ENCODE measurements at places on chromosomes 2 and 18.

GRCh38 chr2:184677171-184677570, 78.8 kb downstream of the ZNF804A start:
- DNase-seq: no peak

DNA sequence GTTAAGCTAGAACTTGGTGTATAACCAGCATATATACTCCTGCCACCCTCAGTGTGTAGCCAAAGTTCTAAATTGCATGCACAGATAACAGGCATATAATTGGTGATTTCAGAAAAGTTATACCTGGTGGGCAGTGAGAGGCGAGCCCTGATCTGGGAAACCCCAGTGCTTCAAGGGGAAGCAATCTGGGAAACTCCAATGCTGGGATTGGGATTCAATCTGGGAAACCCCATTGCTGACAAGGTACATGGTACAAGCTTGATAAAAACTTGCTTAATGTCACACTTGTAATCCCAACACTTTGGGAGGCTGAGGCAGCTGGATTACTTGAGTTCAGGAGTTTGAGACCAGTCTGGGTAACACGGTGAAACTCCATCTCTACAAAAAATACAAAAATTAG, 147.6 kb downstream of the NEDD4L start:
- no peak for DNase-seq

- DNase-seq: no peak
Measured at GRCh38 chr2:31735716-31736115, 155.0 kb upstream of the SRD5A2 start.

- peak; percentile 60 for DNase-seq
Measured at GRCh38 chr2:181953881-181954537, 31.6 kb upstream of the PPP1R1C start.

GRCh38 chr2:9247177-9247576, 40.6 kb downstream of the ASAP2 start:
- no peak for DNase-seq

GRCh38 chr2:17813742-17814473, 2.4 kb upstream of the MSGN1 start:
- no peak for DNase-seq

DNA sequence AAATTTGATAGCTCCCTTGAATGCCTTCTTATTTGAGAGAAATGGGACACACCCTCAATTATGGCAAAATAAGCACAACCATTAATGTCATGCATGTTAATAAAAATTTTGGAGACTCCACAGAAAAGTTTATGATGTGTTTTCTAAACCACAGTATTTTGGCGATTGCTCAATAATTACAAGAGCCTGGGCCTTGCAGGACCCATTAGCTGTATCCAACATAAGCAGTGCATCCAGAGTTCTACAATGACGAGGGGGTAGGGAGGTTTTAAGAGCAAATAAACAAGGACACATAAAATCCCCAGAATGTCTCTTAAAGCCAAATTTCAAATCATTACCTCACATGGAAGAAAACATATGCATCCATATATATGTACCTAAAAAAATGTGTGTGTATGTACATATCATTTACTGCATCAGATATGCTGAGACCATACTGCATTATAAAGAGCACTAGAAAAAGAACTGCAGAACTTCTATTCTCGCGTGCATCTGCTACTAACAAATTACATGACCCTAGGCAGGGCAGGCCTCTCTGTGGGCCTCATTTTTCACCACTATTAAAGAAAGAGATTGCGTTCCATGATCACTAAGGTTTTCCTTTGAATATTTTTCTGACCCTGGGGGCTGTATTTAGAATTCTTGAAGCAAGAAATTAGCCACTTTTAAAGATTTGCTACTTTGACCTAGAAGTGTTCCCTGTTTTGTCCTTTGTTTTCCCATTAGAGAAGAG, 38.0 kb downstream of the CMPK2 start:
- DNase-seq: no peak

DNA sequence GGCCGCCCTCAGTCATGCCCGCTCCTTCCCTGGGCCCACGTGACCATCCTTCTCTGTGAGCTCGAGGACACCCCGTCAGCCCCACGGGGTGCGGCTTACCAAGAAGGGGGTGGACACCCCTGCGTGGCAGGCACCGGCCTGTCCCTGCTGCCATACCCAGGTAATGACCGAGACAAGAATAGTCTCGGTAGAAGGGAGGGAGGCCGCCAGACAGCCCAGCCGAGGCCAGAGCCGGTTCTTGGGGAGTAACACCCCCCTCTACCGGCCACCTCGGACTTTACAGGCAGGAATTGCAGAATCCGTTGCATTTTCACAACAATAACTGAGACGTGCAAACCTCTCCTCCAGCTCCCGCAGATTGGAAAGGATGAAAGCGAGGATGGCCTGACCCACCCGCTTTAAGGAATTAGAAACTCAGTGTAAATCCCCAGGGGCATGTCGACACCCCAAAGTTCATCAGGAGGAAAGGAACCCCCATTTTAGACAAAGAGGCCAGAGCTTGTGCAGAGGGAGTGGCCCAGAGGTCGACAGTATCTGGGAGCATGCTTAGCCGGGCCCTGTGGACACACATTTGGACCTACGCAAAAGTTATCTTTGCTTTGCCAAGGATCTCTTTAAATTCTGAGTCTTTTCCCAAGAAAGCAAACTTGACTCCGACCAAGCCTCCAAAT, 60.1 kb upstream of the GLI2 start:
- DNase-seq: peak; percentile 19

DNA sequence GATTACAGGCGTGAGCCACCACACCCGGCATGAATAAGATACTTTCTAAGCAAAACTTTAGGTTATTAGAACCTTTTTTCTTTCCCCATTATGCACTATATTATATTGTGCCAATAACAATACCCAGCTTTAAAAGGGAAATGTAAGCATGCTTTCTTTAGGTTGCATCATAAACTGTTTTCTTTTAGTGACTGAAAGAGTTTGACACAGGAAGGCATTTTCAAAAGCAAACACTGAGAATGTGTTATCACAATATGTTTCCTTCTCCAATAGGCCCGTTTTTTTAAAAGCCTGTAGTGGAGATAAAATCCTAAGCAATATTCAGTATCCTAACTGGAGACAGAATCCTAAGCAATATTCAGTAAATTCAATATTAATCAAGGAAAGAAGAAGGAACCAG, 16.7 kb upstream of the EPB41L5 start:
- no peak for DNase-seq

DNA sequence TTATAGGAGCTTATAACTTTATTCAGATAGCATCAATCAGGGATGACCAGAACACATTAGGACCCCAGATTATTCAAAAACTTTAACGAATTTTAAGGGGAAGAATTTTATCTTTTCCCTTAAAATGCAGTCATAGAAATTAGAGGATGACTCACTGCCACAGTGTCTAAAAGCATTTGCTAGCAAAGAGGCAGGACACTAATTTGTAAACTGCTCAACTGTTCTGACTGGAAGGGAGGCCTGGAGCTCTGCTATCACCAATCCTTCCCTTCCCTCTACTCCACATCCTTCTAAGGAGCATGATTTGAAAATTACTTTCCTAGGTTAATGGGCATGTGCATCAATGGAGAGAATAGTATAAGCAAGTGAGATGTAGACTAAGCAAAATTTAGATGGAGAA, 40.5 kb downstream of the PREPL start:
- no peak for DNase-seq

- DNase-seq: no peak
Measured at GRCh38 chr18:67730886-67731285, 214.4 kb upstream of the DSEL start.

DNA sequence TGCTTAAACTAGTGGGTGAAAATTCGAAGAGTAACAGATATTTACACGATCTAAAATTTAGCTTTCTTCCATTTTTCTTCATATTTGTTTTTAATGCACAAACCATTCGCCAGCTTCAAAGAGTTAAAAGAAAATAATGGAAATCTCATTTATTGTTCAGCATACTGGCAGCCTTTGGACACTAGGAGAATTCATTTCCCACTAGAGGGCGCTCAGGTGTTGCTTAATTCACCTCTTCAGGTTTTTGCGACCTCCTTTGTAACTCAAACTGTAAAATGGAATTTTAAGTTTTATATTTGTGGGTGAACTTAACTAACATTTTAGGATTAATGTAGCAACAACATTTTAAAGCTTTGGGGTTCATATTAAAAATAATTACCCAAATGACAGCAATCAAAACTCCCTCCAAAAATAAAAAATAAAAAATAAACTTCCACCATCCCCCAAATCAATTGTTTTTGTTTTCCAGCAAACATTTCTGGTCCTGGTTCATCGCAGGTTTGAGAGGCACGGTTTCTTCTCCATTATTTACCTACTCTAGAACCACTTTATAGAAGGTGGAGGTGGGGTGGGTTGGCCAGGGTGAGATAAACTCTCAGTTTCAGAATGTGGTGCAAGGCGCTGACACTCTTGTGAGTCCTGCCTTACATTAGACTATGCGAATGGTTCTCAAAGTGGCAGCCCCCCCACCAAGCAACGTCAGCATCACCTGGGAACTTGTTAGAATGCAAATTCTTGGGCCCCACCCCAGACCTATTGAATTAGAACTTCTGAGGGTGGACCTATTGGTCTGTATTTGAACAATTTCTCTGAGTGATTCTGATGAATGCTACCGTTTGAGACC, 24.7 kb upstream of the PNPT1 start:
- DNase-seq: peak; percentile 47

- DNase-seq: no peak
Measured at GRCh38 chr2:230161184-230161583, 58.6 kb downstream of the SP110 start.

- peak; percentile 25 for DNase-seq
Measured at GRCh38 chr2:147631294-147631693, 213.5 kb upstream of the ACVR2A start.

- DNase-seq: no peak
Measured at GRCh38 chr2:181371195-181371594, 86.0 kb upstream of the ITGA4 start.

GRCh38 chr2:157264099-157264498, 6.6 kb downstream of the GALNT5 start:
- no peak for DNase-seq

GRCh38 chr2:238097201-238097987, 2.7 kb upstream of the ESPNL start:
- DNase-seq: no peak

GRCh38 chr2:8619071-8619470, 62.8 kb upstream of the ID2 start:
- no peak for DNase-seq

DNA sequence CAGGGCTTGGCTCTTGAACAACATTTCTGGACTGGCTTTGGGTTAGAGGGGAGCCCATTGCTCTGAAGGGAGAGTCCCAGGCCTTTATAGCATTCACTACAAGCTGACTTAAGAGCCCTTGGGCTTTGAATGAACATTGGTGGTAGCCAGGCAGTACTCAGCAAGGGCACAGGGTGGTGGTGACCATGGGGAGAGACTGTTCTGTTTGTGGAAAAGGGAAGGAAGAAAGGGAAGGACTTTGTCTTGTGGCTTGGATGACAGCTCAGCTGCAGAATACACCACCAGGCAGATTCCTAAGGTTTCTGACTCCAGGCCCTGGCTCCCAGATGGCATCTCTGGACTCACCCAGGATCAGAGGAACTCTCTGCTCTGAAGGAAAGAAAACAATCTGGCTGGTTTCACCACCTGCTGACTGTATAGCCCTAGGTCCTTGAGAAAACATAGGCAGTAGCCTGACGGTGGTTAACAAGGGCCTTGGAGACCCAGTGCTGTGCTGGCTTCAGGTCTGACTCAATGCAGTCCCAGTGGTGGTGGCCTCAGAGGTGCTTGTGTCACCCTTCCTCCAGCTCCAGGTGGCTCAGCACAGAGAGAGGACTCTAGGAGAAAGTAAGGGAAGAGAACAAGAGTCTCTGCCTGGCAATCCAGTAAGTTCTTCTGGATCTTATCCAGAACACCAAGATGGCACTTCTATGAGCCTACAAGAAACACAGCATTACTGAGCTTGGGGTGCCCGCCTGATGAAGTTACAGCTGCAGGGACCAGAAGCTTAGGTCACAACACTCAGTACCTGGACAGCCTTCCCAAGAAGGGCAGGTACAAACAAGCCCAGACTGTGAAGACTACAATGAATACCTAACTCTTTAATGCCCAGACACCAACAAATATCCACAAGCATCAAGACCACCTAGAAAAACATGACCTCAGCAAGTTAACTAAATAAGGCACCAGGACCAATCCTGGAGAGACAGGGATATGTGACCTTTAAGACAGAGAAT, 16.4 kb upstream of the ABCB11 start:
- no peak for DNase-seq

DNA sequence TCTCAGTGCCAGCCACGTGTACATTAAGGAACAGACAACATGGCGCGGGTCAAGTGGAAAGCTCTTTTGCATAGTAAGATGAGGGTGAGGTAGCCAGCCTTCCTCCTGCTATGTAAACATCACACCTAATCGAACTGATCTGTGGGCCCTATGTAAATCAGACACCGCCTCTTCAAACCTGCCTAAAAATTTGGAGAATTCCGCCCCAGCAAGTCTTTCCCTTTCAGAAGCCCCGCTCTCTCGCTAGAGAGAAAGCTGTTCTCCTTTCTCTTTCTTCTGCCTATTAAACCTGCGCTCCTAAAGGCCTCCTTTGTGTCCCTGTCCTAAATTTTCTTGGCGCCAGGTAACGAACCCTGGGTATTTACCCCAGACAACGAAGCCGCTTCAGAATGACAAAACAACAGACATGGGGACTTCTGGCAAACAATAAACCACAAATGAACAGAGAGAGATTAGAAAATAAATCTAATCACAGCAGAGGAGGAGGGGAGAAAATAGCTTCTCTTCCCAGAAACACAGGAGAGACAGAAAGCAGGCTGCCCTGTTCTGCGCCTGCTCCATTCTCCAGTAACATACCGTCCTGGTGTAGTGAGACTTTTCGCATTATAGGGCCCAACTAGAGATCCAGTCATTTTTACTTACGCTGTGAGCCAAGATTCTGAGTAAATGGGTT, 31.9 kb upstream of the CYP1B1 start:
- no peak for DNase-seq
